ENCODE measurements at places on chromosomes 12 and 14.
A peak's percentile ranks its signal among the peaks of the same experiment; 100 is the strongest.

DNA sequence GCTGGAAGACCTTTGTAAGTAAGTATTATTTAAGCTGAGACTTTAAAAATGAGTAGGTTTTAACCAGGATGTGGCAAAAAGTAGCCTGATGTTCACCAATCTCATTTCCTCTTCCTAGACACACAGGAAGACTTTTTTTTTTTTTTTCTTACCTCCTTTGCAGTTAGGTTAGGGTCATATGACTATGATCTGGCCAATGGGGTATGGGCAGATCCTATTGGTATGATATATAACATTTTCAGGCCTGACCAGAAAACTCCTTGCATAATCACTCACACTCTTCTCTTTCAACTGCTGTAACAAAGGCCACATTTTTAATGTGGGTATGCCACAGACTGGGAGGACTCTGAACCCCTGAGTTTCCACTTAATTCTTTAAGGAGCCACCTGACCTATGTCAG is 2.7 kb upstream of the RPS6KA5 start:
- peak; percentile 11 for DNase-seq

DNA sequence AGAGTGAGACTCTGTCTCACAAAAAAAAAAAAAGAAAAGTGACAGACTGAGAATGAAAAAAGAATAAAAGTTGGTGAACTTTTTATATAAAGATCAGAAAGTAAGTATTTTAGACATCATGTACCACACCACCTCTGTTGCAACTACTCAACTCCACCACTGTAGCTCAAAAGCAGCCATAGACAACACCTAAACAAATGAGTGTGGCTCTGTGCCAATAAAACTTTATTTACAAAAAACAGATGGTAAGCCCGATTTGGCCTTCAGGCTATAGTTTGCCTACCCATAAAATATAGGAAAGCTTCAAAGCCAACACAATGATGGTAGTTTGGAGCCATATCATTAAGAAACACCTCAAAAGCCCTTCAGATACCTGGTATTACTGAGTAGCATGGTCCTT is 154.5 kb upstream of the FOXN3 start:
- DNase-seq: no peak

GRCh38 chr12:68293347-68293746 is 38.8 kb downstream of the MDM1 start:
- no peak for DNase-seq

DNA sequence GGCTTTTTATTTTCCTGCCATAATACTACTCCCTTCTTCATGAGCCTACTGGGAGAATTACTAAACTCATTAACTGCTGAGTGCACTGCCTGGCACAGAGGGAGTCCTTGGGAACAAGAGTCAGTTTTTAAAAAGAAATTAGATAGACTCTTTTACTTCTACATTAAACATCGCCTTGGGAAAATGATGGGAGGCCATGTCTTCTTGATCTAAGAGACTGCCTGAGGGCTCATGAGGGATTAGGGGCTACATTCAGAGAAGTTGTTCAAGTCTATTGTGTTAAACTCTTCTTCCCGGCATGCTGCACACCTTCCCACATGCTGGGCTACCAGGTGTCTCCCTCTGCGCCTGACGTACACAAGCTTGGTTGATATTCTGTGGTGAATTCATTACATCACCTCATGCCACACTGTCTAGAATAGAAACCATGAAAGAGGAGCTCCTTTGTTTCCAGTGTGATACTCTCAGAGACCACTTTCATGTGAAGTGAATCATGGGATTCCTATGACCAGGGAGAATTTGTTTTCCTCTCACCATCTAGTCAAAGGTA is 1422.3 kb downstream of the AACS start:
- no peak for DNase-seq

- DNase-seq: peak; percentile 85
Observed at GRCh38 chr12:124453419-124454351, 113.7 kb downstream of the NCOR2 start.

GRCh38 chr14:59275668-59276067 is 87.2 kb downstream of the DAAM1 start:
- no peak for DNase-seq

DNA sequence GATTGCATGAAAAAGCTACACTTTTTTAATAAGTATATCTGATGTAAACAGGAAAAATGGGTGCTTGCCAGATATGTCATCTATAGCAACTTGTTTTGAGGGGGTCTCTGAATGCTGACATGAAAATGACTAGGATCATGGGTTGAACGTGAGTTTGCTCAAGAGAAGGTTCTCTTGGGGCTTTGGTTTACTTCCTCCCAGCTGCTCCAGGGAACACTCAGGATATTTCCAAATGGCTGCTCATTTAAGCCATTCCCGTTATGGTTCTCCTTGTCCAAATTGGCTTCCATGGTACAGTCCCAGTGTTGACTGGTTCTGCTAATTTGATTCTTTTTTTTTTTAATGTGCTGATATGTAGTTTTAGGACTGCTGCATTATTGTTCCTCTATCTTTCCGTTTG is 118.3 kb downstream of the ETV6 start:
- DNase-seq: no peak

DNA sequence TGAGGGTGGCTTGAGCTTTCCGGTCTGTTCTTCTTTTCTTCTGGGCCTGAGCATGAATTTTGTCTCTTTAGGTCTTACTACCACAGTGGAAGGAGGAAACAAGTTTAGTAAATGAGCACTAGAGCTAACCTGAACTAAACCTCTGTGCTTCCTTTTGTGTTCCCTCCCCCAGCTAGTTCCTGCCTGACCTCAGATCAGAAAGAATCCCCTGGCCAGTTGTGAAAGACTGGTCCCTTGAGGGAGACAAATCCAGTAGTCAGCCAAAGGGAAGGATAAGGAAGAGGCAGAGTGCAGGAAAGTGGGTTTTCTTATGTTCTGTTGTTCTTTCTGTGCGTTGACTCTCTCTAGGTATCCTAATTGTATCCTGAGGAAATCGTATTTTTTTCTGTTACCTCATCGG is 17.5 kb downstream of the ZNF664 start:
- no peak for DNase-seq

DNA sequence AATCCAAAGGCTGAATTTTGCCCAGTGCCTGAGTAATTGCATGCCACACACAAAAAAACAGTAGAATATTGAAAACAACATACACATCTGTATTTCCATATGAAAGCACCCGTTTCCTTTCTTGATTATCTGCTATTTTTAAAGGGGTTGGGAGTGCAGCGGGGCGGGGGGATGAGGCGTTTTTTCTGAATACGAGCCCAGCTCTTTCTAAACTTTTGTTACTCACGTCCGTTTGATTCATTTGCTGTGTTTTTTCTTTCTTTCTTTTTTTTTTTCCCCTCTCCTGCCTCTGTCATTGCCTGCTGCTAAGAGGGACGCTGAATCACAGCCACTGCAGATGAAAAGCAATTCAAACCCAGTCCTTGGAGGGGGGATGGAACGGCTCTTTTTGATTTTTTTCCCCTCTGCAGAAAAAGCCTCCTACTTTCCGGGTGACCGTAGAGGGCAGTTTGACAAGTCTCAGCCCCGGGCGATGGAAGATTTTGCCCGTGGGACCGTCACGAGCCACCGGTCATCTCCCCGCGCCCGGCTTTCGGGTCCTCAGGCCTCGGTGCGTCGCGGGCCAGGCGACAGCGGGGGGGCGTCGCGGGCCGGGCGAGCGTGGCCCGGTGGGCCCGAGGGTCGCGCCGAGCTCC is 572 bp upstream of the RASSF8 start:
- DNase-seq: no peak

DNA sequence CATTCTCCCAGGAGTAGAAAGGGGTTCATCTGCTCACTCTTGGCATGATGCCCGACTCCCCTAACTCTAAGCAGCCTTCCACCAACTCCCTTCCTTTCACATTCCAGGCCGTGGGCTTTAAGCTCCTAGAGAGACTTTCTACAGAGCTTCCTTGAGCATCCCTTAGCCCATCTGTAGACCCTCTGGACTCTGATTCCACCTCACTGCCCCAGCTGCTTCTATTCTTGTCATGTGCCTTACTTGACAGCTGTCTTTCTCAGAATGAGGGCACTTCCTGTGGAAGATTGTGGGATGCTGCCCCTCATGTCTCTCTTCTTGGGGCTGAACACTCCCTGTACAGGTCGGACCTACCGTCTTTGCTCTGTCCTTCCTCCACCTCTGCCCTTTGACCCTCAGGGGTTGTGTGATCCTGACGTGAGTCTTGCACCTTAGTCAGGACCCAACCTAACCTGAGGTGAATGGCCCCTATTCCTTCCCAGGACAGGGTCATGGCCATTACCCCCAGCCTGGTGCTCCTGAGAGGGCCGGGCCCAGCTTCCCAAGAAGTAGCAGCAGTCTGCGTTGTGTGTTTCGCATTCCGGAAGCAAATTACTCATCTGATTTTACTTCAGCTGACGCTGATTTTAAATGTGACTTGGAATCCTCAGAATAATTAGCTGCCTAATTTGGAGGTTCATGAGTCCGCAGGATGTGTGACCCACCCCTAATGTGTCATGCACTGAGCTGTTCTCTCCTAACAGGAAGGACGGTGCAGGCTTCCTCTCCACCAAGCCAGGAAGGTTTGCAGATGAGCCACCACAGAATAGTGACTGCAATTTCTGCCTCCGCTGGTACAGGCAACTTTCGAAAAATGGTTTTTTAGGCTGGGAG is 2.7 kb upstream of the GALNT6 start:
- peak; percentile 55 for DNase-seq

DNA sequence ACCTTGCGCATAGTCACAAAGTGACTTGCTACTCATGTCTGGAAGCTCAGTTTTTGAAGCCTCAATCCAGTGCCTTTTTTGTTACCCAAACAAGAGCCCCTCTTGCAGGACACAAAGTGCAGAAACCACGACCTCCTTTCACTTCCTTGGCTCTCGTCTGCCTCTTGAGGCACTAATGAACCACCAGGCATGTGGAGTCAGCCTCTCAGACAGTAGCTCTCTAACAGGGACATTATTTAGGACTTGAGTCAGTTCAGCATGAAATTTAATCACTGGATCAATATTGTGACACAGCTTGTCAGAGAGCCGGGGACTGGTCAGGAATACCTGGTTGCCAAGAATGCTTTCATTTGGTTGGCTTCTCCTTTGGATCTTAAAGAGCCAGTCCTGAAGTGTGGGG is 46.7 kb downstream of the HSPB8 start:
- DNase-seq: no peak

DNA sequence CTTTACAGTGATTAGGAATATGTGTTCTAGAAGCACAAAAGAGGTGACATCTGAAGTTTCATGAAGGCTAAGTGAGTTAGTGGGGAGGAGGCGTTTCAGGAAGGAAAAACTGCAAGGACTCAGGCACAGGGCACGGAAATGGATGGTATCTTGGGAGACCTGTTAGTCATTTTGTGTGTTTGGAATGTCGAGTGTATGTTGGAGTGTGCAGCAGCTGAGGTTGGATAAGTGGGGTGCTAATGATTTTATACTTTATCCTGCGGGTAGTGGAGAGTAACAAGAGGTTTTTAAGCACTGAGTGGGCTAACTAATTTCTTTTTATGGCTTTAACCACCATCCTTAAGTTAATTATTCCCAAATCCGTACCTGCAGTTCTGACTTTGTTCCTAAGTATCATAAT is 571.5 kb upstream of the FBXO33 start:
- no peak for DNase-seq

GRCh38 chr12:106064721-106065021 is 74.1 kb downstream of the NUAK1 start:
- DNase-seq: no peak

GRCh38 chr14:62066304-62066703 is 304.1 kb downstream of the SNAPC1 start:
- DNase-seq: no peak

DNA sequence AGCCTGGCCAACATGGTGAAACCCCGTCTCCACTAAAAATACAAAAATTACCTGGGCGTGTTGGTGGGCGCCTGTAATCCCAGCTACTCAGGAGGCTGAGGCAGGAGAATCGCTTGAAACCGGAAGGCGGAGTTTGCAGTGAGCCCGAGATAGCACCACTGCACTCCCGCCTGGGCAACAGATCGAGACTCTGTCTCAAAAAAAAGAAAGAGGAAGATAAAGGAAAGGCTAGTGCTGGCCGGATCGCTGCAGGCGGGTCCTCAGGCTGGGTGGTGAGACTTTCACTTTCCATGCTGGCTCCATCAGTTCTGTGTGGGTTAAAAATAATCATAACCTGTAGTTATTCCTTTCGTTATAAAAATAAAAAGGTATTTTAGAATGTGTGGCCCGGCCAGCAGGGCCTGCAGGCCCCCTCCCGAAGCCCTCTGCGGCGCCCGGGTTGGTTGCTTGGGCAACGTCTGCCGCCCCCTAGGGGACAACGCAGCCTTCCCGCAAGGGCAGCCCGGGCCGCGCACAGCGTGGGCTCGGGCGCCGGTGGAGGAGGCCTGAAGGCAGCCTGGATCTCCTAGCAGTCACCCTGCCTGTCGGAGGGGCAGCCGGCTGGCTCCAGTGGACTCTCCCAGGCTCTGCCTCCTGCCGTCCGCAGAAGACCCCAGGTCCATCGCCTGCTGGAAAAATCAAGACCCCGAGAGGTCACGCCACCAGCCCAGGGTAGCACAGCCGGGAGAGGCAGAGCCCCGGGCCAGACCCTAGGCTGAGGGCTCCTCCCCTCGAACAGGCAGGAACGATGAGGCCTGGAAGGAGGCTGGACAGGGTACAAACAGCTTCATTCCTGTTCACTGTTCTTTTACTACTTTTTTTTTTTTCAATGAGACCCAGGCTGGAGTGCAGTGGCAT is 5.0 kb upstream of the SLC25A47 start:
- peak; percentile 75 for DNase-seq

DNA sequence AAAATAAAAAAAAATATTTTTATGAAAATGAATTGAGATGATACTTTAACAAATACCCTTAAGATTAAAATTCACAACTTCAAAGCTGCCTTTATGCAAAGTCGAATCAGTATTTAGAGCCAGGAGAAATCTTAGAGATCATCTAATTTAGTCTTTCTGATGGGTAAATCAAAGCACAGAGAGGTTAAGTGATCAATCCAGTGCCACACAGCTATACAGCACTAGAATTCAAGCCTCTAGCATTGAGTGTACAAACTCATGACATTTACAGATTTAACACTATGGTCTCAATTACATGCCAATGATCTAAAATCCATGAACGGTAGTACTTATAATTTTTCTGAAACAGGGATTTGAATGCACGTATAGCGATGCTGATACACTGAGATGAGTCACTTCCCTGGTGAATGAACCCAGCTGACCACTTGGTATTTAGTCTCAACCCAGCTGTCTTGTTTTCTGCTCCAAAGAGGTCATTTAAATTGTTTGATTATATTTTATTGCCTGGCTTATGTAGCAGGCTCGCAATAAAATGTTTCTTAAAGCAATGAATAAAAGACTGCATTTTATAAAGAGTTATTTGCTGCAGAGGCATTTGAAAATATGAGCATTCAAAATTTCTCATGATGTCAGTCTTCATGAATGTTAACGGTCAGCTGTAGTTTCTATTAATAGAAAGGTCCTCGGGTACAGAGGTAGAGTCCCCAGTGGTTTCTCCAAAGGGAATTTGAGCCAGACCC is 152.4 kb upstream of the PRICKLE1 start:
- DNase-seq: no peak

GRCh38 chr14:102063109-102063807 is 23.6 kb downstream of the HSP90AA1 start:
- peak; percentile 66 for DNase-seq

DNA sequence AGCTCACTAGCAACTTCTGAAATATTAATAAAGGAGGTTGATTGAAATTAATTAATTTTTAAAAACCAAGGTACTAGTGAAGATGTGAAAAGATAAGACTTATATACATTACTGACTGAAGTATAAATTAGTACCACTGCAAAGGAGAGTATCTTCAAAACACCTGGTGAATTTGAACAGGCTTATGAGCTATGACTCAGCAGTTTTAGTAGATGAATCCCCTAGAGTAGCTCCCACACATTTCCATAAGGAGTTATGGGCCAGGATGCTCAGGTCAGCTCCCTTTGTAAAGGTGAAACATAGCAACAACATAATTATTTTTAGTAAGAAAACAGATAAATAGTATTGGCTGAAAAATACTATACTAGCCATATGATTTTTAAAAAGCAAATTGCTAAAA is 218.6 kb downstream of the SYT1 start:
- DNase-seq: no peak

All from activated gamma-delta T cell treated with Interleukin-2 at 50 U/mL for 16 hours (primary cell).